ENCODE measurements at places on chromosomes 13 and 19. TPM values are rescaled to one million over a fixed set of nuclear protein-coding genes. Genes with fewer than 3 reads are reported as not detected.
A peak's percentile ranks its signal among the peaks of the same experiment; 100 is the strongest.

PCDH20 gene
- total RNA-seq = not detected

DNA sequence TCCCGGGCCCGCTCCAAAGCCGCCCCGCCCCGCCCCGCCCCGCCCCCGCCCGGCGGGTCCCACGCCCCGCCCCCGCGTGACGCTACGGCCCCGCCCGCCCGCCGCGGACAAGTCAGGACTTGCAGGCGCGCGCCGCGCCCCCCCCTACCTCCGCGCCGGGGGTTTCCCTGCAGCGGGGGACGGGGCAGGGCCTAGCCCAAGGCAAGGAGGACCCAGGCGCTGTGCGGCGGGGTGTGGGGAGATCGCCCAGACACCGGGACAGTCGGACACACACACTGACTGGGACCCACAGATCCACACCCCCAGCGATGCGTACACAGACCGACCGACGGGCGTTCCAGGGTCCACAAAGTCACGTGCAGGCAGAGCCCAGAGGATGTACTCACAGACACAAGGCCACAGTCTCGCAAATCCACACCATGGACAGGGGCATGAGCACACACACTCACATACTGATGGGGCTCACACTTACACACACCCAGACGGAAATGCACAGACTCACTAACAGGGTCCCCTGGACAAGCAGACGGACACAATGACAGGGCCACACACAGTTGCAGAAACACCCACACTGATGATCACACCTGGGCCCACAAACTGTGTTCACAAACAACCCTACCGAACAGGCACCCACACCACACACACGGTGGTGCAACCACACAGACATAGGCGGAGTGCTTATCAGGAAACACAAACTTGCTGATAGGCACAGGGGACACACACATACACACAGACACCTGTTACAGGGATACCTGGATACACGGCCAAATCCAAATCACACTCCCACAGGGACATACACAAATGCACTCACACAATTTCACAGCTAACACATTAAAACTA lies 436 bp upstream of the BBC3 start:
- peak; percentile 51 for DNase-seq

GRCh38 chr13:58579468-58579867 lies 947.9 kb downstream of the PCDH17 start:
- DNase-seq = no peak

- DNase-seq = no peak
These were observed 56.8 kb downstream of the KCNC3 start for GRCh38 chr19:50272263-50272897.

GRCh38 chr19:40959338-40959737 lies 31.7 kb upstream of the CYP2B6 start:
- DNase-seq = no peak
